Urothelium cell line (cell line): ENCODE measurements at places on chromosomes 5 and 9.

DNA sequence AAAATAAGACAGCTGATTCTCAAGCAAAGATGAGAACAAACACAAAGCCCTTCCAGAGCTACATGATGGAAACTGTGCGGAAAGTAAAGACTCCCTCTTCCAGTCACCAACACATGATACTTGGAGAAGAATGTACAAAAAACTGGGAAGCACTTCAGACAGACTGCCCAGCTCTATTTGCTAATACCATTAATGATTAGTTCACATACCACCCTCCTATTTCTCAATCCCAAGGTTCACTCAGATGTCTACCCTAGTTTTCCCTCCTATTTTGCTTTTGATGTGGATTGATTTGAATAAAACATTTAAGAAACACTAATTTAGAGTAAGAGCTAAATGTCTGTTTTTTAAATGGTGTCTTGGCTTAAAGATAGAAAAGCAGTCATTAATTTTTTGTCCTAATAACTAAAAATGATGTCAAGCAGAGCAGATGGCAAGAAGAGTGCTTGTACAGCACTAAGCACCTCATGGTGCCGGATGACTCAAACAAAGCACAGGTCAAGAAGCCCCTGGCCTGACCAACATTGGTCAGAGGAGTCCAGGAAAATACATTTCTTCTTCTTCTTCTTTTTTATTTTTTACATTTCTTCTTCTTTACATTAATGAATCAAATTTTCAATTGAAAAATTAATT lies 639.4 kb downstream of the PDE4D start:
- DNase-seq, result no peak

- DNase-seq, result no peak
These were observed 128.1 kb downstream of the ACTL7B start for GRCh38 chr9:108727580-108728111.

DNA sequence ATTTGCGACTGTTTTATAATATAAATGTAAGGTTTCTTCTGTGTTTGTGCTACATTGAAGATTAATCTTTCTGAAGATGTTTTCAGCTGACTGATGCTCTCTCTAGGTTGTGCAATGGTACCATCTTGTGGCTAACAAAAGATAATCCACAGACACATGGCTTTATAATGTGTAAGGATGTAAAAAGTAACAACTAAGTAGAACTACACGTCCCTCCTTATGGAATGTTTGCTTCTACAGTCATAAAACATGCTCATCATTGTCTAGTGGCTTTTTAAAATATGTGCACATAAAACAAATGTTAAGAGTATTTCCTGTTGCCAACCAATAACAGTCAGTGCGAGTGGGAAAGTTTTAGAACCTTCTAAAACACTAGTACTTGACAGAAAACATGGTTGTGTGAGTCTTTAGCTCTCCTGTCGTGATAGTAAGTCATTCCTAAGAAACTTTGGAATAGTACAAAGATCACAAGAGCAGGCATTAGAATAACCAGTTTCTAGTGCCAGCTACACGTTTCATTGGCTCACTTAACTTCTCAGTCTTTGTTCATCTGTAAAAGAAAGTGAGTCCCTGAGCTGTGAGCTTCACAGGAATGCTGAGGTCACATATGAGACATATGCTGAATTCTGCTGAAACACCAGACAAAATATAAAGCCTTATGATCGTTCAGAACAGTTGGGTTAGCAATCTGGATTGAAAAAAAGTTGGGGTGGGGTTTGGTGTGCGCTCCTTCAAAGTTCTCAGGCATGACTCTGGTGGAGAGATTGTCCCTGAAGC lies 75.7 kb upstream of the GLIS3 start:
- peak; percentile 23 for DNase-seq

DNA sequence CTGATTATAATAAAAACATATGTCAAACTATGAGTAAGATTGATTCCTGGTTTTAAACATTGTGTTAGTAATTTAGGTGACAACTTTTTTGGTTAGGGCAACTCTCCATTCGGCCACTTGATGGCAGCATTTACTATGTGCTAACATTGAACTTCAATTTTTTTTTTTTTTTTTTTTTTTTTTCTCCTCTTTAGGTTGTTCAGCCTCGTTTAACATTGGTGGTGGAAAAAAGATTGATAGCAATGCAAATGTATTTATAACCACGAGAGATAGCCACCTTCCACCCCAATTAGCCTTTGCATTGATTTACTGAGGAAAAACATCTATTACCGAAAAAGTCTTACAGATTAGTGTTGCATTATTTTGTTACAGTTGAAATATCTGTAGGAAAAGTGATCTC lies 159.1 kb downstream of the CSNK1G3 start:
- peak; percentile 31 for DNase-seq

DNA sequence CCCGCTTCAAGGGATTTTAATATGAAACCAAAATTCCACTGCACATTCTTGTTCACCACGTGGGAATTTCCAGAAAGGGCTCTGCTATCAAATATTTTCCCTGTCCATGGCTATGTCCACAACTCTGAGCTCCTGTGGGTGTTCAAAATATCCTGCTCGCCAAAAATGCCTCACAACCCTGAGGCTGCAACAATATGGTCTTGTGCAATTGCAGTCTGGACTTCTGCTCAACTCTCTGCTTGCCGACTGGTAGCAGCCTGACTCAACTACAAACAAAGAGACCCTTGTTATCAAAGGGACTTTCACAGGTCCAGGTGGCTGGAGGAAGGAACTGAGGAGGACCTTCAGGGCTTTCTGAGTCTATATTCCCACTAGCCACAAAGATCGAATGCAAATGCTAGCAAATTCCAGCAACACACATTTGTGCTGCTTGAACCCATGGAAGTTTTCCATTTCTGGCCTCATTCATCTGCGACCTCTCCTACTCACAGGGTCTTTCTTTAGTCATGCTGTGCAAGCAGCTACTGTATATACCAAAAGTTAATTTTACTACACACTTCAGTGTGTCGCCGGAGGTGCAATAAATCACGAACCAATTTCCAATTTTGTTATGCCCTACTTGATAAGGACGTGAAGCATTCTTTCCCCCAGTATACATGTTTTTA lies 169.2 kb upstream of the SLC30A5 start:
- DNase-seq, result peak; percentile 77

DNA sequence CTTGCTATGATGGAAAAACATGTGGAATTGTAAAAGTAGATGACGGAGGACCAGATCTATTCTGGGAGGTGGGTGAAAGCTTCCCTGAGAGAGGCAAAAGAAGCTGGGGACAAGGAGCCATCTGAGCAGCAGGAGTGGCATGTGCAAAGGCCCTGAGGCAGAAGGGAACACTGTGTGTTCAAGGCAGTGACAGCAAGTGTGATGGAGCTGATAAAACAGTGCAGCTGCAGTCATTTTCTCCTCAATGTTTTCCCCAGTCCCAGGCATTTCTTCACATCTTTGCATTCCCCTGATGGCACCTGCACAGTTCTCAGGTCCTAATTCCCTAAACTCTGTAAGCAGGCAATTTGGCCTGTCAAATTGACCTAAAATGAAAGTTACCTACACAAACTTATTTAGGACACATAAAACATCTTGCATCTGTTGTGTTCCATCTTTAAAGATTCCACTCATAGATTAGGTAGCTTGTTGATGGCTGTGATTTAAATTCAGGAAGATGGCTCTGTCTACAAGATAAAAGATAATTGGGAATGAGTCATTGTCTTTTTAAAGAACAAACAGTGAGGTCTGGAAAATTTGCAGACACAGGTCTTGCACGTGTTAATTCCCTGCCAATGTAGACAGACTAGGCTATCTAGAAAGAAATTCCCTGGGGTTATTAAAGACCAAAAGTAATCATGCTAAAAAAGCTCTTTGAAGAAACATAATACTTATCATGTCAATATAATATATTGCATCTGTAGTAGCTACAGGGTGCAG lies 289.6 kb upstream of the SGCD start:
- DNase-seq, result no peak

GRCh38 chr9:37820142-37820541 lies 19.5 kb downstream of the DCAF10 start:
- no peak for DNase-seq

DNA sequence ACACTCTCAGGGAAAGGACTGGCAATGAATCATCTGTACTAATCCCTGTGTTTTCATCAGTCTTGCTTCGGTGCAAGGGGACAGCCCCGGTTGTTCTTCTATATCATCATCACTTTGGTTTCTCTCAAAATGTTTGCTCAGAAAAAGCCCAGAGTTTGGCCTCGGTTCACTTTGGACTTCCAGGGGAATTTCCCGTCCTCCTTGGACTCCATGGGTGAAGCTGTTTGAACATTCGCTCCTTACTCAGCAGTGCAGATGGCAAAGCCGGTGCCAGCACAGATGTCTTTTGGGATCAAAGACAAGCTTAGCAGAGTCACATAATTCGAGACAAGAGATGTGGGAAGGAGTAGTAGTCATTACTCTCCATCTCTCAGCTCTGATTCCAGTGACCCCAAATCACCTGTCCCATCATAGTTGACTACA lies 69.8 kb upstream of the TNFSF8 start:
- no peak for DNase-seq

DNA sequence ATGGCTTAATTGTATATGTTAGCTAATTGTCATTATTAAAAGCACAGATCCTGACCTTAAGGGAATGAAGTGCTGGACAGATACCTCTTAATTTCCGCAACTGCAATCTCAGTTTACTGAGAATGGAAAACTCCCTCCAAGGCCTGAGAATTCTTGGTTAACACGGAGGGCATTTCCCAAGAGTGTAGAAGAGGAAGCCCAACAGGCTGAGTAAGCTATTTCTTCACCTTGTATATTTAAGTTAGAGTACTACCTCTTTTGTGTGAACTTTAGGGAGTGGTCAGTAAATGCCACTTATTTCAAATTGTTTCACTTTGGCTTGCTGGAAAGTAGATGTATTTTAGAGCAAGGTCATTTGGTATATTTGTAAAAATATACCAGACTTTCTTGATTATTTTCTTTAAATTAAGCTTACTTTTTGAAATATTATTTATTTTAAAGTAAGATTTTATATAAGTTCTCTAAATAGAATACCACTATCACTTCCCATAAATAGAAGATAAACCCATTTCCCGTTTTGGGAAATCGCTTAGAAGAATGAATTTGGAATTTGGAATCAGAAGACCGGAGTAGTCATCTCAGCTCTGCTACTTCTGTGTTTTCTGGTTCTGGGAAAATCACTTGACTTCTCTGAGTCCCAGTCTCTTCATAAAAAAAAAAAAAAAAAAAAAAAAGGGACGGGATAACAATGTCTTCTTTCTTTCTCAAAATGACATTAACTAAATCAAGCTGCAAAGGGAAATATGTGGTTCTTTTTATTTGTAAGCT lies 26.0 kb upstream of the C9orf72 start:
- DNase-seq, result no peak

- DNase-seq, result no peak
These were observed 156.4 kb upstream of the LHFPL2 start for GRCh38 chr5:78804995-78805394.

DNA sequence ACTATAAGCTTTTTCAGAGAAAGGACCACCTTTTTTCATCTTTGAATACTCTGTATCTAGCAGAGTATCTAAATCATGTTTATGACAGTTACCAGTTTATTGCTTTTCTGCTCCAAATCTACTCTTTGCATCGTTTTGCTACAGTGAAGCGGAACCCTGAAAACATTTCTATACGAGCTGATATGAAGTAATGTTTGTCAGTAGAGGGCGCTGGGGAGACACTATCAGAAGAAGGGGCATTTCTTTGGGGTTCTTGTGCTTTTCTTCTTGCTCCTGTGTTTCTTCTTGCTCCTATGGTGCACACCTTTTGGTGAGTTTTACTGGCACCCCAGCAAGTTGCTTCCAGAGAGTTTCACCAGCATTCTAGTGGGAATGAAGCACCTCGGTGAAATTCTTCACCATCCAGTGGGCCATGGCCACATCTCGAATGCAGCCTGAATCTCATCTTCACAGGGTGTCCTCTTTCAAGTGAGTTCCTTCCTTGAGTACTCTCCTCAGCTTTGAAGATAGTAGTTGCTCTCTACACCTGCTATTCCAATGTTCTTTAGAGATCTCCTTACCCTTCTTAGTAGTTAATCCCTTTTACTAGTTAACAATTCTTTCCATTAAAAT lies 98.4 kb downstream of the FGF1 start:
- DNase-seq, result peak; percentile 14

DNA sequence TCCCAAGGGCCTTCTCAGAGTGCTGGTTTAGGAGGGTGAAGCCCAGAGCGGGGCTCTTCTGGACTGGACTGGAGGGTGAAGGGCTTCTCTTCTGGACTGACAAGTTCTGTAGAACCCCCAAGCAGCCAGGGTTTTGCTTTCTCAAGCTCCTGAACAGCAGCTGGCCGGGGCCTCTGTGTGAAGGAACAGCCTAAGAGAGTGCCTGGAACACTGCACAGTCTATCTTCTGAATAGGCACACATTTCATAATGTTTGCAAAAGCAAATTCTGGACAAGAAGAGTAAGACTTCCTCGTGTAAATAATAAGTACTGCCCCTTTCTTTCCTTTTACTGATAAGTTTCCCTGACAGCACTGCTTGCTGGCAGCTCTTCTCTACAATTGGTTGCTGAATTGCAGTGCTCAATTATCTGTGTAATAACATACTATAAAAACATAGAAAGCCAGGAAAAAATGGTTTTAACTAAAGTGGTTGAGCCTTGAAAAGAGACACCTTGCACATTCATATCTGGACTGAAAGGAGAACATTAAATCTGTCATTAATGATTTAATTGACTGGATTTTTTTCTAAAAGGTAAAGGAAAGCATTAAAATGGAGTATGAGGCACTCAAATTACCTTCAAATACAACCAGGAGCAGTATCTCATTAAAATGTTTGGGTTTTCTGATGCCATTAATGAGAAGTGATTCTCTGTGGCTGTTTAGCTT lies 20.5 kb downstream of the MAST4 start:
- DNase-seq, result no peak

GRCh38 chr9:70291446-70291845 lies 32.7 kb downstream of the SMC5 start:
- DNase-seq, result no peak

DNA sequence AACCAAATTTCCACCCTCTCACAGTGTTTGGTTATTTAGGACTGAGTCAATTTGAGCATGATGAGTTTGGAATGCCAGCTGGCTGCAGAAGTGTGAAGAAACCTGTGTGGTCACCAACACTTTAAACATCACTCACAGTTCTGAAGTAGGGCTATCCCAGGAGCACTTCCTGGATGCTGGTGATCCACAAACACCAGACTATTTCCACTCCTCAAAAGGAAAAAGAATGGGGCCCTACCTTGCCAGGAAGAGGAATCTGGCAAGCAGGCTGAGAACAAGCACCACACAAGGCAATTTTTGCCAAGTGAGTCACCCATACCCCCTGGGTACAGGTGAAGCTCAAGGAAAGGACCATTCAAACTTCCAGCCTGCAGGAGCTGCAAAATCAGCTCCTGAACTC lies 294.2 kb upstream of the PTGER4 start:
- peak; percentile 58 for DNase-seq

- peak; percentile 55 for DNase-seq
These were observed 79.4 kb downstream of the ESM1 start for GRCh38 chr5:54905942-54906537.
